Panc1 (cell line): ENCODE measurements at places on chromosomes 1 and 21.

- DNase-seq, result no peak
These were observed 11.8 kb upstream of the OTUD7B start for GRCh38 chr1:150022357-150022756.

GRCh38 chr1:31660871-31661455 lies 16.3 kb upstream of the PEF1 start:
- DNase-seq, result no peak

DNA sequence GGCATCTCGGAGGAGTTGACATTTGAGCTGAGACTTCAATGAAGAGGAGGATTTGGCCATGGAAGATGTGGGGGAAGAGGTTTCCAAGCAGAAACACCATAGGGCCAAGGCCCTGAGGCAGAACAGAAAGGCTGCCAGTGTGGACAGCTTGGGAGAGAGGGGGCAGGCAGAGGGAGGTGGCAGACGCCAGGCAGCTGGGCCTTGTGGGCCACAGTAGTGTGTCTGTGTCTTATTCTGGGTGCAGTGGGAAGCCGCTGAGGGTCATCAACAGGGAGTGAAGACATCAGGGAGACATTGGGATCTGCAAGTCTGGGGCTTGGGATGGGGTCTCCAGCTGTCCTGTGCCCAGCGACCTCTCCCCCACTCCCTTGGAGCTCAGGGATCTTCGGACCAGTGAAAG lies 96.8 kb downstream of the LACTBL1 start:
- no peak for DNase-seq

GRCh38 chr1:110677526-110677925 lies 2.8 kb upstream of the KCNA3 start:
- no peak for DNase-seq

- DNase-seq, result no peak
These were observed 95.8 kb downstream of the ST3GAL3 start for GRCh38 chr1:43803105-43803504.

- DNase-seq, result no peak
These were observed 9.7 kb upstream of the H6PD start for GRCh38 chr1:9224664-9225410.

GRCh38 chr1:116740746-116741145 lies 13.5 kb upstream of the CD2 start:
- no peak for DNase-seq

DNA sequence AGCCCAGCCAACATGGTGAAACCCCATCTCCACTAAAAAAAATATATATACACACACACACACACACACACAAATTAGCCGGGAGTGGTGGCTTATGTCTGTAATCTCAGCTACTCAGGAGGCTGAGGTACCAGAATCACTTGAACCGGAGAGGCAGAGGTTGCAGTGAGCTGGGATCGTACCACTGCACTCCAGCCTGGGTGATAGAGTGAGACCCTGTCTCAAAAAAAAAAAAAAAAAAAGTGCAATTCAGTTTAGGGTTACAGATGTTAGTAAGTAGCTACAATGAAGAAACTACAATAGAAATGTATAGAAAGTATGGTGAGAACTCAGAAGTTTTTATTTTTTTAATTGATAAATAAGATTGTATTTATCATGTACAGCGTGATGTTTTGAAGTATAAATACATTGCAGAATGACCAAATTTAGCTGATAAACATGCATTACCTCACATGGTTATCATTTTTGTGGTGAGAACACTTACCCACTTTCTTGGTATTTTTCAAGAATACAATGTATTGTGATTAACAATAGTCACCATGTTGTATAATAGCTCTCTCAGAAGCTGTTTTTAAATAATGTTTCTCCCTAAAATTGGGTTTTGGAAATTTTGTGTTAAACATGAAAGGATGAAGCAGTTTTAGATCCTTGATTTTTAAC lies 17.9 kb downstream of the KDM1A start:
- DNase-seq, result no peak

GRCh38 chr1:57678138-57678537 lies 254.3 kb upstream of the DAB1 start:
- DNase-seq, result no peak

- no peak for DNase-seq
These were observed 176.2 kb downstream of the IGSF21 start for GRCh38 chr1:18283601-18284385.

GRCh38 chr1:57046462-57046861 lies 80.6 kb upstream of the C8B start:
- DNase-seq, result no peak

- DNase-seq, result no peak
These were observed 278.7 kb downstream of the HHAT start for GRCh38 chr1:210607361-210607760.

DNA sequence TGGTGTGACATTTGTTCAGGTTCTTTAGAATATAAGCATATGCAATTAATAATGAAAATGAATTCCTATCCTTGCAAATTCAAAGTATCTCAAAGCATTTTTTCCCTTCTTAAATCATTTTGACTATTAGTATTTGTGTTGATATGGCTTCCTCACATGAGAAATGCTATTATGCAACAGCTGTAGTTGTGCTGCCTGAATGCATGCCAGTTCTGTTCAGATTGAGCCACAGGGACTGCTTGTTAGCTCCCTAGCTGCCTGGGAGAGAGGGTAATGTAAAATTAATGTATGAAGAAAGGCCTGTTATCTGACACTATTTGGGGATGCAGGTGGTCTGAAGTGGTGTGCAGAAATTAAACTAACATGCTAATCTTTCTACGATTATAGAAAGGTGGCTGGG lies 45.5 kb downstream of the CACHD1 start:
- no peak for DNase-seq

DNA sequence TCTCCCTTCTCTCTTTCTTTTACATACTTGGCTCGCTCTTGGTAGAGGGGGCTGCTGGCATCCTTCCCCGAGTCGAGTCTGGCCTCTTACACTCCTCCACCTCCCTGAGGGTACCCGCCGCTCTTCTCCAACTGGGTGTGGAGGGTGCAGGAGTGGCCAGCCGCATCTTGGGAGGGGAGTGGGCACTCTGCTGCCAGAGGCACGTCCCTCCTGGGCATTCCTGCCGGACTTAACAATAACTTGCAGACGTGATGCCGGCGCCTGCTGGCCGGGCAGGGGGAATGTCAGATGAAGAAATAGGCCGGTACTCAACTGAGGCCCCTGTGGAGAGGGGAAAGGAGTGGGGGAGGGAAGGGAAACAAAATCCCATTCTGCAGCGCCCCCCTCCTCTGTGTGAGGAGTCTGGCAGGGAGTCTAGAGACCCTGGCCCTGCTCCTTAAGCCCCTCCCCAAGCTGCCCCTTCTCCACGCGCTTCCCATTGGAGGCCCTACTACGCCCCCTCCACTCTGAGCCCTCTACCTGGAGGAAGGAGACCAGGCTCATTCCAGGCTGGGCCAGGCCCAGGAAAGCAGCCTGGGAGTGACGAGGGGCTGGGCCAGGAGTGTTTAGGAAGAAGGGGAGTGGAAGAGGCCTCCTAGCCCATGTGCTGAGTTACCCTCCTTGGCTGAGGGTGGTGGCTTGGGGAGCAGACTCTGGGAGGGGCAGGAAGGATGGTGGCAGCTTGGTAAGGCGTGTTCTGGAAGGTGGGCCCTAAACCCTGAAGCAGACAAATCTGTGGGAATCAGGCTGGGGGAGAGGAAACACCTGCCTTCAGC lies 1.8 kb downstream of the ATP2B4 start:
- peak; percentile 45 for DNase-seq

DNA sequence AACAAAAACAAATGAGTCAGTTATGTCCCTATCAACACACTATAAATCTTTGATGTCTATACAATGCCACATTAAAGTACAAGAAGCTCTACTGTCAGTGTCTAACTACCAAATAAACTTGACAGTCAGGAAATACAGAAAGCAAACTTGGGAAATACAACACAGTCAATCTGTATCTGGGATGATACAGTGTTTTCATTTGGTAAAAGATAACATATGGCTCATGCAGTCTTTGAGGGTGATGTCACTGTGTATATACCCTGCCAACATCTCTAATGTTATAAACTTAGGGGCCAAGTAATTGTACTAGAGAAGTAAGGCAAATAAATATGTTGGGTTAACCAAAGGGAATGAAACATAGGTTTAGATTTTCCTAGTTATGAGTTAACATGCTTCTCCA lies 552.5 kb upstream of the ADAMTS5 start:
- DNase-seq, result no peak

DNA sequence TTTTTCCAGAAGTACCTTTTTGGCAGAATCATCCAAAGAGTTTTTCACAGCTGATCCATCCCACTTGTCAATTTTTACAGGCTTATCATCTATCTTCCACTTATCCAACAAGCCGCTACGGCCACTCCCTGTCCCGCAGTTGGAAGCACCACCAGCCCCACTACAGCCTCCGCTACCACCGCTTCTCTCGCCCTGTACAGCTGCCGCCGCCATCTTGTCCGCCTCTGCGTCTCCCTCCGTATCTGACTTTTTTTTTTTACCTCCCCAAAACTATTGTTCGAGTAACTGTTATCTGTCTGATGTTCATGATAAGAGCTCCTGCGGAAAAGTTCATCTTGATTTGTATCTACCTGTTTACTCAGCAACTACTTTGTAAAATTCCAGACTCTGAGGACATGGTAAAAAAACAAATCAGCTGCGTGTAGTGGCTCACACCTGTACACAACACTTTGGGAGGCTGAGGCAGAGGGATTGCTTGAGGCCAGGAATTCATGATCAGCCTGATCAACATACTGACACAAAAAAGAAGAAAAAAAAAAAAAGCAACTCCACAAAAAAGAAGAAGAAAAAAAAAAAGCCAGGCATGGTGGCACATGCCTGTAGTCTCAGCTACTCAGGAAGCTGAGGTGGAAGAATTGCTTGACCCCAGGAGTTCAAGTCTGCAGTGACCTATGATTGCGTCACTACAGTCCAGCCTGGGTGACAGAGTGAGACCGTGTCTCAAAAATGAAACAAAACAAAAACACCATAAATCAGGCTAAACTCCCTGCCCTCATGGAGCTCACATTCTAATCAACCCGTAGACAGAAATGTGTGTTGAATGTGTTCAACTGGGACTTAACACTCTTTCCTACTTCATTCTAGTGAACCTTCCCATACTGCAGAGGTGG lies 8.0 kb upstream of the EYA3 start:
- DNase-seq, result no peak

DNA sequence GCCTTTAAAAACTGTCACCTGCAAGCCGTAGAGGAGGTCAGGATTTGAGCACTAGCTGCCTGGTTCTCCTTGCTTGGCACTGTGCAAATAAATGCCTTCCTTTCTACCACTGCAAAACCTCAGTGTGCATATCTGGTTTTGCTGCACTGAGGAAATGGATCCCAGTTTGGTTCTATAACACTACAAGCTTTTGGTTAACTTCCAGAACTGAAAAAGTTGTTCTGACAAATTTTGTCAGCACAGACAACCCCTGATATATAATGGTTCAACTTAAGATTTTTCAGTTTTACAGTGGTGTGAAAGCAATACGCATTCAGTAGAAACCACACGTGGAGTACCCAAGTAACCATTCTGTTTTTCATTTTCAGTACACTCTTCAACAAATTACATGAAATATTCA lies 29.8 kb upstream of the GALNT2 start:
- no peak for DNase-seq

- no peak for DNase-seq
These were observed 86.9 kb downstream of the LYST start for GRCh38 chr1:235779770-235780169.

DNA sequence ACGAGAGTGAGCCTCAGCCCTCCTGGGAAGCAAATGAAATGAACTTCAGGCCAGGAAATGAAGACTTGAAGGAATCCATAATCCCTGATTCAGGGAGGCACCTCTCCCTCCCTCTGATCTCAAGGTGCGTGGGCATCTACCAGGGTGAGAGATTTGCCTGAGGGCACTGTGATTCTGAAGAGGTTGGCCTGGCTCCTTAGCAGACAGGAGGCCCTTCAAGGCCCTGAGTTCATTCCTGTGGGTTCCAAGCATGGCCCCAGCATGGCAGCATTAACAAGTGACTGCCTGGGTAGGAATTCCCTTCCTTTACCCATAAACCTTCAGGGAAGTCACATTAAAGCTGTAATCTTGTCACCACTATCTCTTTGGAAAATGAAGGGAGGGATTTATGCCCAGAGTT lies 29.8 kb upstream of the IFNGR2 start:
- DNase-seq, result no peak

DNA sequence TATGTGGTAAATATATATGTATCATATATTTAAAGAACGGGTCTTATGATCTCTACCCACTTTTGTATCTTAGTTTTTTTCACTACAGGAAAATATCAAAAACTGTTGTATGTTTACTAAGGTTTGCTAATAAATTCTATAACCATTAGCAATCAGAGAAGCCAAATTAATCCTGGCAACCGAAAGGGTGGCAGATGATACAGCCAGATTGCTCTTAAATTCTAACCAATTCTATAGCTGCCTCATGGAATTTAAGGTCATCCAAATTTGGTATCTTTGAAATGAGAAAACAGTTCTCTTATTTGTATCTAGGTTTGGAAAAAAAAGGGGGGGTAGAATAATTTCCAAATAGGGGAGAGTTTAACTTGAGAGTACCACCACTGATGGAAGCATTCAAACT lies 591.2 kb downstream of the SMYD3 start:
- DNase-seq, result no peak

DNA sequence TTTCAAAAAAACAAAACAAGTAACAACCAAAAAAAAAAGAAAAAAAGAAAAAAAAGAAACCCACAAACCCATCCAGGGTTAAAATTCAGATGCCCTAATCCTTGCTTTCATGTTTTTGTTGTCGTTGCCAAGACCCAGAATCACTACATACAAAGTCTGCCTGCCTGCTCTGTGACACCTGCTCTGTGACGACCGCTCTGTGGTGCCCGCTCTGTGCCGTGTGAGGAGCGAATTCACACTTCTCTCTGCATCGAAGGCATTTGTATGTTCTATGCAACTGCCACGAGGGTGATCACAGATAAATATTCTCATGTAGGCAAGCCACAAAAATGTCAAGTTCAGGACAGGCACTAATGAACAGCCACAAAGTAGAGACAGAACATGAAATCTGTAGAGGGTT lies 178.6 kb downstream of the SLC45A1 start:
- no peak for DNase-seq

DNA sequence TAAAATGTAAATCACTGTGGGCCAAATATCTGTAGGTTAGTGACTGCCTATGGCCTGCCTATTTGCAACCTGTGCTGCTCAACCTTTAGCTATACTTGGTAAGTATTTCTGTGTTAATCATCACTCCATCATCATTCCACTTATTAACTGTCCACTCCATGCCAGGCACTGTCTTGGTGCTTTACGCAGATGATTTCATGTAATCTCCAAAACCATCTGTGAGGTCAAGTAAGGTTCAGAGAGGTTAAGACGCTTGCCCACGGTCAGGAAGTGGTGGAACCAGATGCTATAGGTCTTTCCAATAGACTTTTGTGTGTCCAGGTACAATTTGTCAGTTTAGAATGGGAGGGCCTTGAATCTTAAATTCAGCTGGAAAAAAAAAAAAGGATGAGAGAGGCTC lies 10.8 kb upstream of the PHACTR4 start:
- no peak for DNase-seq

GRCh38 chr1:18886003-18886335 lies 16.4 kb downstream of the ALDH4A1 start:
- DNase-seq, result no peak

GRCh38 chr21:42755766-42756579 lies 102.6 kb downstream of the PDE9A start:
- no peak for DNase-seq

GRCh38 chr1:116359060-116359830 lies 13.8 kb upstream of the ATP1A1 start:
- DNase-seq, result no peak
